ENCODE measurements at places on chromosomes 3 and 15. TPM values are rescaled to one million over a fixed set of nuclear protein-coding genes. Genes with fewer than 3 reads are reported as not detected.

GRCh38 chr15:74528876-74529275 is 12.1 kb upstream of the ARID3B start:
- H3K27me3 ChIP-seq, result no peaks in the 10 kb centered on the region
- no peak for DNase-seq
- no peak overlapping the region for H3K27ac ChIP-seq
- peaks cover 2% of the 10 kb centered on the region for H3K4me1 ChIP-seq
- no peaks in the 10 kb centered on the region for H3K36me3 ChIP-seq

GRCh38 chr15:85091990-85092389 is 110.3 kb downstream of the PDE8A start:
- H3K4me3 ChIP-seq, result no peak overlapping the region
- H3K36me3 ChIP-seq, result peaks cover 9% of the 10 kb centered on the region
- no peaks in the 10 kb centered on the region for H3K4me1 ChIP-seq
- DNase-seq, result no peak

- no peaks in the 10 kb centered on the region for H3K4me1 ChIP-seq
- no peaks in the 10 kb centered on the region for H3K27me3 ChIP-seq
- H3K27ac ChIP-seq, result no peak overlapping the region
Observed at GRCh38 chr3:184022323-184022722, 4.6 kb upstream of the ABCC5 start.

GRCh38 chr3:188584162-188584529 is 430.2 kb downstream of the LPP start:
- no peak for DNase-seq
- H3K27me3 ChIP-seq, result no peaks in the 10 kb centered on the region
- no peaks in the 10 kb centered on the region for H3K36me3 ChIP-seq

DNA sequence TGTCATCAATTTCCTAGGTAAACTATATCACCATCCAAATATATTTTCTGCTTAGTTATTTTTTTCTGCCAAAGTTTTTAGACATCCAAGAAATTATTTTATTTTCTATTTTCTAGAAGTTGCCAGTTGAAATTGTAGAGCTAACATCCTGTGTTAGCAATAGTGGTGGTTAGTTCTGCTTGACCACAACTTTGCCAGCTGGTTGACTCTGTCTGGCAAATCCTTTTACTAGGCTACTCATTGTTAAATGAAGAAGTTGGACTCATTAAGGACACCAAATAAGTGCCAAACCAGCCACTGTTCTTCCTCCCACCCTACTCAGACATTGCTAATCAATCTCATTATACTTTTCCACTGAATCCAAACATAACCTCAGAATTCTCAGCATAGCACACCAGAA is 15.4 kb upstream of the CRBN start:
- H3K27ac ChIP-seq, result no peak overlapping the region
- no peaks in the 10 kb centered on the region for H3K36me3 ChIP-seq
- no peaks in the 10 kb centered on the region for H3K27me3 ChIP-seq

- H3K27me3 ChIP-seq, result no peaks in the 10 kb centered on the region
- H3K4me3 ChIP-seq, result no peak overlapping the region
- H3K27ac ChIP-seq, result no peak overlapping the region
- H3K4me1 ChIP-seq, result no peaks in the 10 kb centered on the region
- H3K36me3 ChIP-seq, result no peaks in the 10 kb centered on the region
Observed at GRCh38 chr15:78711638-78712037, 70.6 kb upstream of the CHRNB4 start.

Gene ADAMTS7
- 14.7 TPM for total RNA-seq
